ENCODE measurements at places on chromosomes 4 and X.

GRCh38 chrX:1249101-1249887 lies 19.3 kb upstream of the CSF2RA start:
- DNase-seq: peak; percentile 43

DNA sequence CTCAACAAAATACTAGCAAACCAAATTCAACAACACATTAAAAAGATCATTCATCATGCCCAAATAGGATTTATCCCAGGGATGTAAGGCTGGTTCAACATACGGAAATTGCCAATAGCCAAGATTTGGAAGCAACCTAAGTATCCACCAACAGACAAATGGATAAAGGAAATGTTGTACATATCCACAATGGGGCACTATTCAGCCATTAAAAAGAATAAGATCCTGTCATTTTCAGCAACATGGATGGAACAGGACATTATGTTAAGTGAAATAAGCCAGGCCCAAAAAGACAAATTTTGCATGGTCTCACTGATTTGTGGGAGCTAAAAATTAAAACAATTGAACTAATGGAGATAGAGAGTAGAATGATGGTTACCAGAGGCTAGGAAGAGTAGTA lies 82.0 kb upstream of the FAM241A start:
- no peak for DNase-seq

GRCh38 chr4:10023806-10024205 lies 2.5 kb upstream of the SLC2A9 start:
- DNase-seq: no peak

DNA sequence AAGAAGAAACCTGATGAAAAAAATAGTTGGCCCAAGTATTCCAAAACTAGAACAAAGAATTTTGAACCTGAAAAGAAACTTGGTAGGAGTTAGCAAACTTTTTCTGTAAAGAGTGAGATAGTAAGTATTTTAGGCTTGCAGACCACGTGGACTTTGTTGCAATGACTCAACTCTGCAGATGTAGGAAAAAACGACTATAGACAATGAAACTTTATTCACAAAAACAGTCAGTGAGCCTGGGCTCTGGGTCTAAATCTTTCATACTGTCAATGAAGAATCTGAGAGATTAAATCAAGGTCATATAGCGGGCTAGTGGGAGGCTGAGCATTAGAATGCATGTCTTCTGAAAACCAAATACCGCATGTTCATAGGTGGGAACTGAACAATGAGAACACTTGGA lies 23.0 kb downstream of the SH3D19 start:
- no peak for DNase-seq

DNA sequence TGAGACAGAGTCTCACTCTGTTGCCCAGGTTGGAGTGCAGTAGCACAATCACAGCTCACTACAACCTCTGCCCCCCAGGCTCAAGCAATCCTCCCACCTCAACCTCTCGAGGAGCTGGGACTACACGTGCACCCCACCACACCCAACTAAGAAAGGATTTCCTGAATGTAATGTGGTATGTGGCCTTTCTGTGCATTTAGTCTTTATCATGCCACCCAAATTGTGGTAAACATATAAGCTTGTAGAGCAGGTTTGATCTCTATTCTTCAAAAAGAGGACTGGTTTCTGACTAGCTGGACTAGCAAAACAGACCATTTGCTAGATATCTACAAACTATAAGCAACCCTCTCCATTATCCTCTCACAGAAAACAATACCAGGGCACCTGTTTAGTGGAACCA lies 33.6 kb downstream of the ELOVL6 start:
- DNase-seq: no peak

All from stimulated activated CD4-positive, alpha-beta T cell treated with anti-CD3 and anti-CD28 coated beads, Interleukin-2, amount 100 ng/mL, for 4 hours (primary cell).